Anterior cingulate cortex (tissue), 58 donors: ENCODE measurements at places on chromosomes 2 and 18.

- DNase-seq = no peak
Measured at GRCh38 chr2:119294671-119295070, 71.0 kb downstream of the STEAP3 start.

DNA sequence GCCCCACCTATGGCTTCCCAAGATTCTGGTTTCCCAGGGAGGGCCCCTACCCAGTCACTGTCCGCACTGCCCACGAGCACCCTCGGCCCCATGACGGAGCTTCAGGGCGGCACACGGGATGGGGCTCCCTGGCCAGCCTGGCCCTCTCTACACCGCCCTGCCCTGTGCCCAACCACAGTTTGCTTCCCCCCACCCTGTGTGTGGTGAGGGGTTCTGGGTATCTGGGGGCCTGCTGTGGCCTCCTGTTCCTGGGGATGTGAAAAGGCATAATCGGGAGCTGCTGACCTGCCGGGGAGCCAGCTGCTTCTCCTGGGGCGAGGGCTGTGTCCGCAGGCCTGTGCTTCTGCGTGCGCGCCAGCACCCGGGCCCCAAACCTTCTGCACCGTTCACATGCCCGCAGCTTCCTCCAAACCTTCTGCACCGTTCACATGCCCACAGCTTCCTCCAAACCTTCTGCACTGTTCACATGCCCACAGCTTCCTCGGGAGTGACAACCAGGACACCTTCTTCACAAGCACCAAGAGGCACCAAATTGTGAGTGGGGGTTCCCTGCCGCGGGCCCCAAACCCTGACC lies 12.4 kb downstream of the ANO7 start:
- no peak for DNase-seq

- DNase-seq = no peak
Measured at GRCh38 chr2:101433465-101433864, 41.4 kb downstream of the RFX8 start.

DNA sequence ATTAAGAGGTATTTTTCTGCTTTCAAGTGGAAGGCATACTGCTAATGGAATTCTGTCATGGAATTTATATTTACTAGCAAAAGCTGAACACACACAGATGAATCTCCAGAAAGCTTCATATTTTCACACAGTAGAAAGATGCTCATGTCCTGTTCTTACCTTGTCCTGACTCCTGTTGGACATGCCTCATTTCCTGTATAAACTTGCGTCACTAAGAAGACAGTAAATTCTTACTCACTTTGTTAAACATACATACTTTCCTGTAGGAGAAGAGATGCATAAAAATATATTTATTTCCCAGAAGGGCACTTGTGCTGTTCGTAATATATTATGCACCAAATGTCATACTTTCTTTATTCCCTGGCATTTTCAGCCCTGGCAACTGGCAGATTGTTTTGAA lies 238.3 kb upstream of the RASGRP3 start:
- no peak for DNase-seq

DNA sequence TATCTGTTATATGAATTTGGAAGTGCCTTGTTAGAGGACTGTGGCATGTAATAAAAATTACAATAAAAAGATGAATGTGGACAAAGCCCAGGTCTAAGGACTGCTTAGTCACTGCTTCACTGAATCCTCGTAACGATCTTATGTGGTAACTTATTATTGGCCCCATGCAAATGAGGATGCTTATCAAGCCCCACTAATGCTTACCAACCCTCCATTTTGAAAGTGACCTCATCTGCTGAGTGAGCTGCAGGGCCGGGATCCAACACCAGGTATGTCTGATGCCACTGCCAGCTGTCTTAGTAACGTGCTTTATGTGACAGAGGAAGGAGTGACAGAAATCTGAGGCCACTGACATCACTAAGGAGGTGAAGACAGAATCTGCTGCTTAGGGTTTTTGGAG lies 65.3 kb upstream of the CCDC85A start:
- no peak for DNase-seq
